Stimulated activated CD4-positive, alpha-beta T cell treated with anti-CD3 and anti-CD28 coated beads, Interleukin-15, amount 100 ng/mL, for 48 hours (primary cell): ENCODE measurements at places on chromosomes 11 and 22.

- DNase-seq, result no peak
Observed at GRCh38 chr11:36381015-36381360, 84.9 kb downstream of the PRR5L start.

DNA sequence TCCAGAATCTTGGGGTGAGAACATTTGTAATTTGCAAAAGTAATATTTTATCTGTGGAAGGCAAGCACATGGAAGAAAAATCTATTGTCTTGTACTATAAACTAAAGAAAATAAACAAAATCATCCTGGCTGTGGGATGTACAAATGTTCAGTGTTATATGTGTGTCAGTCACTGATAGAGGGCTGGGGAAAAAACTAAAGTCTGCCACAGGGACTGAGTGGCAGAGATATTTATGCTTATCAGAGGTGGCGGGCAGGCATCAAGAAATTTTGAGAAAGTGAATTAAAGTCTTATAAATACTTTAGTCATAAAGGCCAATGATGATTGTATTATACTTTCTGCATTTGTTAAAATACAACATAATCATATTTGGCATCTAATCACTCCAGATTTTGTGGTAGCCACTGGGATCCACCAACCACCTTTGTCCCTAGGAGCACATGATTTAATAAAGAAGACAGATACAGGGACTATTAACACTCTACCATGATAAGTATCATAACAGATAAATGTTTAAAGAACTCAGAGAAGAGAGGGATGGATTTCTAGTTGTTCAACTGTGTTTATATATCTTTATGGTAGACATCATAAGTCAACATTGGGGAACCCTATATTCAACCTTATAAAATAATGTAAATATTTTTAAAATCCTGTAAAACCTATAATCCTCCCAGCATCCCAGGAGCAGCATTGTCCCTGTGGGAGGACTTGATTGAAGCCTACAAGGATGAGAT lies 2.6 kb upstream of the ENDOD1 start:
- no peak for DNase-seq

DNA sequence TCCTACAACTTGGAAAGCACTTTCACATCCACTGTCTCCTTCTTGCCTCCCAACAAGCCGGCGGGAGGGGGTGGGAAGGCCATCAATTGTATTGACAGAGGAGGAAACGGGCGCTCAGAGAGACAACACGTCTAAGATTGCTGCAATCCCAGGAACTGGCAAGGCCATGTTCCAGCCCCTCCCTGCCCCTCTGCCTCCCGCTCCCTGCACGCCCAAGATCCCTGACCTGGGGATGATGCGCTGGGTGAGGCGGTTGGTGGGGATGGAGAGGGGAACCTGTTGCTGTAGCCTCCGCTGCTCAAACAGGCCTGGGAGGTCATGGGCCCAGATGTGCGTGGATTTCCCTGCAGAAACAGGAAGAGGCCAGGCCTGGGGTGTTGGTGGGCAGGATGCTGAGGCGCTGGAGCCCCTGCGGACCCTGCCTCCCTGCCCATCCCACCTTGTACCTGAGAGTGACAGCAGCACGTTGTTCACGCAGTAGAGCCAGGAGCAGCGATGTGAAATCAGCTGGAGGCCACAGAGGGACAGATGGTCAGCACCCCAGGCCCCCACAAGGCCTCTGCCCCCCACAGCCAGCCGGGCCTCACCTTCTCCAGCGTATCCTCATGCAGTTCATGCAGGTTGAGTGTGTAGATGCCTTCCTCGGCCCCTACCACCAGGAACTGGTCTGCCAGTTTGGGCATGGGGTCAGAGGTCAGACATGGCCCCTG lies 6.8 kb downstream of the MAP4K2 start:
- no peak for DNase-seq

GRCh38 chr11:64734811-64735724 lies 8.9 kb downstream of the RASGRP2 start:
- DNase-seq, result no peak

DNA sequence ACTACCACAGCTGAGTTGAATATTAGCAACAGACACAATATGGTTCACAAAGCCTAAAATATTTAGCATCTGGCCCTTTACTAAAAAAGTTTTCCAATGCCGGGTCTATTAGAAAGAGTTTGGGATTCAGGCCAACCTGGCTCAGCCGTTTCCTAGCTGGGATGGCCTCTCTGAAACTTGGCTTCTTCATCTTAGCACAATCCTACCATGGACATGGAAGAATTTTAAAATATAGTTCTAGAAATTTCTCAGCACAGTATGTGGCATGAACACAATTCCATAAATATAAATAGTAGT lies 103.8 kb downstream of the RRAS2 start:
- no peak for DNase-seq

DNA sequence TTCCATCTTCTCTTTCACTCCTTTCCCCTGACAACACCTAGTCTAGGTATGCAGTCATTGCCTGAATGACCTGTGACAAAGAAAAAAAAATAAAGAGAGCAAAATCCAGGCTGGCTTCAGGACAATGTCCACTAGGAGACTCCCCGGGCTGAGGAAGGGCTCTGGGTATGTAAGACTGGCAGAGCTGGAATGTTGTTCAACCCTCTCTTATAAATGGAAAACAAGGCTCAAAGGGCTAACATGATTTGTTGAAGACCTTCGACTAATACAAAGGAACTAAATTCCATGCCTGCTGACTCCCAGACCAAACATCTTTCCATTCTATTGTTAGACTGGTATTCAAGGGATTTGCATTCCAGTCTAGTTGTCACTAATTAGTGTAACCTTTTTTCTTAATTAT lies 122.2 kb downstream of the ARL14EP start:
- no peak for DNase-seq

DNA sequence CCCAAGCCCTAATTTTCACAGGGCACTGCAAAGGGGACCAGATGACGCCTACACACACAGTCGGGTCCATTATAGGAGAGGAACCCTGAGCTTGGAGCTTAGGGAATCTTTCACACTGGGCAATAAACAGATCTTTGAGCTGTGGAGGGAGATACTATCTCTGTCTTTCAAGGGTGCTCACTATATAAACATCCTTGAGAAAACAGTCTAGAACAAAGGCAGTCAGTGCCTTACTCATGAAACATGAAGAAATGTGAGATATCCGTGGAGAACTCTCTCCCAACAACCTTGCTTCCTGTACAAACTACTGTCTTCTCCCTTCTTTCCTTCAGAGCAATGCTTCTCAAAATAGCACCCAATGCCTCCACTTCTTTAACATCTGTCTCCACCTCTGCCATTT lies 109.0 kb upstream of the APOA1 start:
- no peak for DNase-seq

DNA sequence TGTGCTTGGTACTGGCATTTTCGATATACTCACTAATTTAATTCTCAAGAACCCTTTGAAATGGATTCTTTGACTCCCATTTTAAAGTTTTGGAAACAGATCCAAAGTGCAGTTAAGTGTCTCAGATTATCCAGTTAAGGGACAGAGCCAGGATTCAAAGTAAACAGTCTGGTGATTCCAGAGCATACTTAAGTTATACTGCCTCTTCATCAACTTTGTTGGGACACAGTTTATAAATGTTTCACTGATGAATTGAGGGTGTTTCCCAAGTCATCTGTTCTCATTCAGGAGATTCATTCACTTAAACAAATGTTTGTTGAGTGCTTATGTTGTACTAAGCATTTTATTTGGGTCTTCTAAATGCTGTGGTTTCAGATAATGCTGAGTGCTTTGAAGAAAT lies 17.1 kb downstream of the KDM2A start:
- DNase-seq, result no peak
